Fibroblast of mammary gland (primary cell): ENCODE measurements at places on chromosomes 1 and 21.

GRCh38 chr1:66943361-66943969 lies 18.7 kb downstream of the MIER1 start:
- peak; percentile 55 for DNase-seq

- DNase-seq, result peak; percentile 84
These were observed 68.7 kb downstream of the DNTTIP2 start for GRCh38 chr1:93810316-93810715.

GRCh38 chr1:5273280-5274003 lies 619.0 kb downstream of the AJAP1 start:
- no peak for DNase-seq

DNA sequence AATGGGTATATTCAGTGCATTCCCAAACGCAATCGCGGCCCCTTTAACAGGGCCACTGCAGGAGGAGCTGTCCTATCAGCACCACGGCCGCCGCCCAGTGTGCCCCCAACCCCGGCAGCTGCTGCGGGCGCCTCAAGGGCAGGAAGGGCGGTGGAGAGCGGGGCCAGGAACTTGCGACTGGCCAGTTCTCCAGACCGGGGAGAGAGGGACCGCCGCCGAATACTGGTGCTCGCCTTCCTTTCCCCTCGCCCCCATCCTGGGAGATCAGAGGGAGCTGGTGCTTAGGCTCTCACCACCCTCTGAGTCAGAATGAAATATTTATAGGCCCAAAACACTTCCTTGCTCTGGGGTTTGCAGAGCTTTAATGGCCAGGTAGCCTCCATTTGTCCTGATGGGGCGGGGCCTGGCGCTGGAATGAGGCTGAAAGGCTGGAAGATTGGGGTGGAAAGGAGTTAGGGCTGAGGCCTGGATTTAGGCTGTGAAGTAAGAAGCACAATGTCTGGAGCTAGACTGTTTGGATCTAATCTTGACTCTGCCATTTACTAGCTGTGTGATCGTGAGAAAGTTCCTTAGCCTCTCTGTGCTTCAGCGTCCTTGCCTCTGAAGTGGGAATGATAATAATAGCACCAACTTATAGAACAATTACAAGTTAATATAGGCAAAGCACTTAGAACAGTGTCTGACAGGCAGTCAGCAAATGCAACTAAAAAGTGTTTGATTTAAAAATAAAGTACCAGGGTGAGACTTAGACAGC lies 75.5 kb downstream of the NAV1 start:
- DNase-seq, result no peak

DNA sequence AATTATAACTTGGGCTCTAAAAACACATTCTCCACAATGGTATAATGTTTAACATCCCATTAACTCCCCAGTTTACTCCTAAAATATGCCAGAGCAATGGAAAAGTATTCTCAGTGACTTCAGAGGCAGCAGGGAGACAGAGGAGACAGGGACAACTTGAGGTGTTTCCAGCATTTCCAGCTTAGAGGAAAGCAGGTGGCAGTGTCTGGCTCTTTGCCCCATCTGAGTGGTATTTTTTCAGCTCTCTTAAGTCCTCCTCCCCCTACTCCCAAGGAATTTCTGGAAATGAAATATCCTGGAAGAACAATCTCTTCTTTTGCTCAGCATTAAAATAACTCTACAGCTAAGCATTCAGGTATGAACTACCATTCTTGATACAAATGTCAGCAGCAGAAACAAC lies 10.8 kb upstream of the ERMAP start:
- no peak for DNase-seq

DNA sequence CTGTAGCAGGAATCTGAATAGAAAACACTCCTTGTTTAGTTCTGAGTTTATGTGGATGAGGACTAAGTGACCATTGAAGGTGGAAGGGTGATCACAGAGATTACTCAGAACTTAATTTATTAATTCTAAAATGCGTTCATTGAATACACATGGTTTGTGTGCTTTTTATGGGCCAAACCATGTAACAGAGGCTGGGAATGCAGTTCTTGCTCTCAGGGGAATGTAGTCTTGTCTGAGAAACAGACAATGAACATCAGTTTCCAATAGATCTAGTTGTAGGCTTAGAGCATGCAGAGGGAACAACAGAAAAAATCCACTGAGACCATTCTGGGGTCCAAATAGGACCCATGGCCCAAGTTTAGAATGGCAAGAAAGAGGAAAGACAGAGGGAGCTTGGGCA lies 46.1 kb downstream of the ITSN1 start:
- DNase-seq, result peak; percentile 79

GRCh38 chr1:91221017-91221416 lies 183.6 kb downstream of the HFM1 start:
- DNase-seq, result no peak
